ENCODE measurements at places on chromosomes 11 and 22.

- peak; percentile 47 for DNase-seq
These were observed 75.7 kb downstream of the DEPDC5 start for GRCh38 chr22:31829505-31829904.

DNA sequence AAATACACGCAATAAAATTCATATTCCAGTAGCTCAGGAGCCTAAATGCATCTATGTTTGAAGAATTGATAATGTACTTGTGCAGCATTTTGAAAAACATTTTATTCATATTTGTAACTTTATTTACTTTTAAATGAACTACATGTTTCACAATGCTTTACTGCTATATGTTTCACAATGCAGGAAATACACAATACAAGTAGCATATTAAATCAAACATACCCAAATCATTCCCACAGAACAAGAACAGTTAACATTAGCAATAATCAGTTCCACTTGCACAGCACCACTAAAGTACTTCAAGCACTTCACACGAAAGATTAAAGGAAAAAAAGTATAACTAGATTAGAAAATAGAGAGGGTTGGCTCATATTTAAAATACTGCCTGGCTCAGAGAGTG lies 343.6 kb upstream of the CCDC90B start:
- no peak for DNase-seq

DNA sequence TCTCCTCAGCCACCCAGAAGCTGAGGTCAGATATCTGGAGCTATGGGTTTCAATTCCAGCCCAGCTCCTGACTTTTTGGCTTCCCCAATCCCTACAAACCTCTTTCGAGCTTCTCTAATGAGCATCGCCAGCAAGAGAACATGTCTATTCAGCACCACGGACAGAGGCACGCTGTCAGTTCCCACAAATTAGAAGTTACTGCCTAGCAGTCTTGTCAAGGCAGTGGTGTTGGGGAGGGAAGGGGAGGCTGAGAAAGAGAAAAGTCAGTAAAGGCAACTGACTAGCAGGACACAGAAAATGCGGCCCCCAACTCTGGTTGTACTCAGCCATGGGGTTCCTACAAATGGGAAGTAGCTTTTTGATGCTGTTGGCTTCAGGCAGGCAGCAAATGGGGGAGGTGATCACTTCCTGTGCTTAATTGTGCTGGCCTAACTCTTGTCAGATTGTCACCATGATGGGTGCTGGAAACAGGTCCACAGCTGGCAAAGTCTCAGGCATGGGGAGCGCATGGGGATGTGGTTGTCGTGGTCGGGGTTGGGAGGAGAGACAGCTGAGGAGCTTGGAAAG lies 205.9 kb downstream of the ST3GAL4 start:
- no peak for DNase-seq

- peak; percentile 90 for DNase-seq
These were observed at the start of gene PRCP for GRCh38 chr11:82900277-82901164. PRCP (minus strand) TSS chr11:82900430; CDS start chr11:82900402, 28 bp downstream.

DNA sequence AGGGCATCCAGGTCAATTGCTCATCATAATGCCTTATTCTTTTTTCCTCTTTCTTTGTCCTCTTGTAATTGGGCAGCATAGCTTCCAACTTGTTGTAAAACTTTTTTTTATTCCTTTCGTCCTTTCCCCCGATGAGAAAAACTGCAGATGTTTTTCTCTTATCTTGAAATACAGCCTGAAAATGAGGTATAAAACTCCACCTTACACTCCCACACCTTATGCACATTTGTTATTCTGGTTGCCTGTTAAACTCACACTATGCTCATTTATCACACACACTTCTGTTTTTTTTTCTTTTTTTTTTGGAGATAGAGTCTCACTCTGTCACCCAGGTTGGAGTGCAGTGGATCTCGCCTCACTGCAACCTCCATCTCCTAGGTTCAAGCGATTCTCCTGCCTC lies 1.9 kb upstream of the OR51A2 start:
- no peak for DNase-seq

DNA sequence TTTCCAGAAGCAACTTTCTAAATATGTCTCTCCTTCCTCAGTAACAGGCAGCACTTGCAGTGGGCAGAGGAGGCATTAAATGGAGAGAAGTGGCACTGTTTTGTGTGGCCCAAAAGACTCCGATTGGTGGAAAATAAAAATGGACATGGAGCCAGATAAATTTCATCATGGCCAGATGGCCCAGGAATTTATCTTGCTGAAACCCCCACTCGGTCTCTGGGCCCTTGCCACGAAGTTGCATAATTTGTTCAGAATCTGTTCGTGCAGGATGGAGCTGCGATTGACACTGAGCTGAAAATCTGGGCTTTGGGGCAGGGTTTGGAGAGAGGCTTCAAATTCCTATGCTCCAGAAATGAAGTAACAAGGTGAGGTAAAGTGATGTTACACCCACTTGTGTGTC lies 65.5 kb downstream of the C11orf91 start:
- DNase-seq, result no peak

GRCh38 chr11:126630488-126630887 lies 275.0 kb downstream of the ST3GAL4 start:
- DNase-seq, result no peak

All from NCI-H146 (cell line).